Stimulated activated CD8-positive, alpha-beta memory T cell treated with anti-CD3 and anti-CD28 coated beads, Interleukin-4, amount 100 ng/mL, for 1 hour (primary cell): ENCODE measurements at places on chromosomes 2 and 18.

GRCh38 chr2:71785516-71785981, 332.2 kb downstream of the DYSF start:
- DNase-seq: no peak

- no peak for DNase-seq
Observed at GRCh38 chr18:72869226-72870185, 1.7 kb upstream of the NETO1 start.

DNA sequence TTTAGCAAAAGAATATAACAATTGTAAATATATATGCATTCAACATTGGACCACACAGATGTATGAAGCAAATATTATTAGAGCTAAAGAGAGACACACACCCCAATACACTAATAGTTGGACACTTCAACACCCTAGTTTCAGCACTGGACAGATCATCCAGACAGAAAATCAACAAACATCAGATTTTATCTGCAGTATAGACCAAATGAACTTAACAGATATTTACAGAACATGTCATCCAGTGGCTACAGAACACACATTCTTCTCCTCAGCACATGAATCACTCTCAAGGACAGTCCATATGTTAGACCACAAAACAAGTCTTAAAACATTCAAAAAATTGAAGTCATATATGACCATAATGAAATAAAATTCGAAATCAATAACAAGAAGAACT, 22.1 kb upstream of the EVA1A start:
- no peak for DNase-seq

DNA sequence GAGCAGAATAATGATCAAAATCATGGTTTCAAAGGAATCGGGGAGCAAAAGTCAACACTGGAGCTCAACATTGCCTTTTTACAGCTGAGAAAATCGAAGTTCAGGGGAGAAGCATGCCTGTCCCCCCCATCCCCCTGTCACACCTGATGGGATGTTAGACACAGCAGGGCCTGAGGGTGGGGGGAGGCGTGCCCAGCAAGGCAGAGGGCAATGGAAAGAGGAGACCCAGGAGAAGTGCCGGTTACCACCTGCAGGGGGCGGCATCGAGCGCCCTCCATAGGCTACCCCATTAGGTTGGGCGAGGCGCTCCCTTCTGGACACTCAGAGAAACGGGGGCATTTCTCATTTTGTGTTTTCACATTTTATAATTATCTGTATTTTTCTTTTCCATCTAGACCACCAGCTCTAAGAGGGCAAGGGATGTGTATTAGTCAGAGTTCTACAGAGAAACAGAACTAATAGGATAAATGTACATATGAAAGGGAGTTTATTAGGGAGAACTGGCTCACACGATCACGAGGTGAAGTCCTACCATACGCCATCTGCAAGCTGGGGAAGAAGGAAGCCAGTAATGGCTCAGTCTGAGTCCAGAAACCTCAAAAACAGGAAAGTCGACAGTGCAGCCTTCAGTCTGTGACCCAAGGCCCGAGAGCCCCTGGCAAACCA, 271.3 kb downstream of the LRATD1 start:
- DNase-seq: no peak

DNA sequence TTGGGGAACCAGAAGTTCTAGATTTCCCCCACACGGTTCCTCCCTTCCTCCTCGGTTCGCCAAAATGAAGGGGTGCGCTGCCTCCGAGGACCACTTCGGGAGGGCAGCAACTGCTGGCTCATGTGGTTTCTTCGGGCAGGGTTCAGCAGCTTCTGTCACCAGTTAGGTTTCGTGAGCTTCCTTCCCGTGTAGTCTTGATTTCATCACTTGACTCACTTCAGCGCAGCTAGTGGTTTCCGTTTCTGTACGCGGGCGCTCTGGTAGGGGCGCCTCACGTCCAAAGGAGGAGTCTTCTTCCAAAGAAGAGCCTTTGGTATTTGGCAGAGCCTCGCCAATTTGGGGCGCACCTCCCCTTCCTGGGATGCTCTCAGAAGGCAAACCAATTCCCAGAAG, 485 bp upstream of the GALNT3 start:
- peak; percentile 36 for DNase-seq

GRCh38 chr2:64015391-64015790, 3.8 kb downstream of the VPS54 start:
- no peak for DNase-seq

DNA sequence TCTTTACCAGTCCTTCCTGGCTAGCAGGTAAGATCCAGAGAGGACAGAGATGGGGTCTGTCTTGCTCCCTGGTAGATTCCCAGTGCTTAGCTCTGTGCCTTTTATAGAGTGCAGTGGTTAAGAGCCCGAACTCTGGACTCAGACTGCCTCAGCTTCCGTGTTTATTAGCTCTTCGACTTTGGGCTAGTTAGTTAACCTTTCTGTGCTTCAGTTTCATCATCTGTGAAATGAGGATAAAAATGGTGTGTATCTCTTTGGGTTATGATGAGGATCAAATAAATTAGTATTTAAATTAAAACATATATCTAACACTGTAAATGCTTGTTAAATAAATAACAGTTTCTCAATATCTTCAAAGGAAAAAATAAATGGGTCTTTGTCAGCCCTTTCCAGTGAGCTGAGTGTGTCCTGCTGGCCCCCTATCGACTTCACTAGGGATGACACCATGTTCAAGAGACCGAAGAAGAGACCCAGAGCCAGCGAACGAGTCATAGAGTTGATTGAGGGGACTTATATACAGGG, 38.2 kb downstream of the CERS6 start:
- DNase-seq: no peak

DNA sequence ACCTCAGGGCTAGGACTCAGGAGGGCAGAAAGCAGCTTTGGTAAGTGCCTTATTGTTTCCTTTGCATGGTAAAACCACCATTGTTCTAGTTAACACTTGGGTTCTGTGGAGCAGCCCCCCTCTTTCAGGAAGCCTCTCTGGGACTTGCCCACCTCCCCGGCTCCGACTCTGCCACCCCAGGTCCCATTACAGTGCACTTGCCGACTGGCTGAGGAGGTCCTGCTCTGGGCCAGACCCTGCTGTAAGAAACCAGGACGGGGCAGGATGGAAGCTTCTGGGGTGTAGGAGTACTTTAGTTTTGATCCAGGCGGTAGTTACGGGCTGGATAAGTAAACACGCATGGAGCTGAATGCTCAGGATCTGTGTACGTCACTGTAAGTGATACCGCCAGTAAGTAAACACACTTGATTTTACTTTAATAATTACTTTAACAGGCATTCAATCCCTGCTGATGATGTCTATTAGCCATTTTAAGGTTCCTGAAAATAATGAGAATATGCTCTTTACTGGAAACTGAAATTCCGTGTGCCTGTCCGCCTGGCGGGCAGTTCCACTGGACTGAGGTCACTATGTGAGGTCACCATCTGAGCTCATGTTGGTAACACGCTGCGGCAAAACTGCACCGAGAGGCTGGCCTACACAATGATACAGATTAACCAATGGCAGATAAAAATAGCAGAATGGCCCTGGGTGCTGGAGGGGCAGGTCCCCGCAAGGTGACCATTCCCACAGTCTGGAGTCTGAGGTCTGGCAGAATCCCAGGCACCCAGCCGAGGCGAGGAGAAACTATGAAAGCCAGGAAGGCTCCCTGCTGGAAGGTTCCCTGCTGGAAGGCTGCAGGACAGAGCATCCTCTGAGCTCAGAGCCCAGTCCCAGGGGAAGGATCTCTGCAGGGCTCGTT, 25.2 kb downstream of the HS1BP3 start:
- DNase-seq: no peak

- no peak for DNase-seq
Observed at GRCh38 chr2:177106212-177106611, 106.4 kb upstream of the HNRNPA3 start.

DNA sequence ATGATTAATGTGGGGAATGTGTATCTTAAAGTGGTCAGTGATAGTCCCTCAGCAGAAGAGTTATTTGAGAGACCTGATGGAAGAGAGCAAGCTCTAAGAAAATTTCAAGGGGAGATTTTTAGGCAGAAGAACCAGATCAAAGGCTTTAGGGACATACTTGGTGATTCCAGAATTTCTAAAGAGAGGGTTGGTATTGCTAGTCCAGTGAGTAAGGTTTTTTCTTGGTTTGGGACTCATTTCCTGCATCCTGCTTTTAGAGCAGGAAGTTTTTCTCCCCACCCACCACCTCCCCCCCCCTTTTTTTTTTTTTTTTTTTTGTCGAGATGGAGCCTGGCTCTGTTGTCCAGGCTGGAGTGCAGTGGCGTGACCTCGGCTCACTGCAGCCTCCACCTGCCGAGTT, 42.7 kb upstream of the DYSF start:
- DNase-seq: no peak

DNA sequence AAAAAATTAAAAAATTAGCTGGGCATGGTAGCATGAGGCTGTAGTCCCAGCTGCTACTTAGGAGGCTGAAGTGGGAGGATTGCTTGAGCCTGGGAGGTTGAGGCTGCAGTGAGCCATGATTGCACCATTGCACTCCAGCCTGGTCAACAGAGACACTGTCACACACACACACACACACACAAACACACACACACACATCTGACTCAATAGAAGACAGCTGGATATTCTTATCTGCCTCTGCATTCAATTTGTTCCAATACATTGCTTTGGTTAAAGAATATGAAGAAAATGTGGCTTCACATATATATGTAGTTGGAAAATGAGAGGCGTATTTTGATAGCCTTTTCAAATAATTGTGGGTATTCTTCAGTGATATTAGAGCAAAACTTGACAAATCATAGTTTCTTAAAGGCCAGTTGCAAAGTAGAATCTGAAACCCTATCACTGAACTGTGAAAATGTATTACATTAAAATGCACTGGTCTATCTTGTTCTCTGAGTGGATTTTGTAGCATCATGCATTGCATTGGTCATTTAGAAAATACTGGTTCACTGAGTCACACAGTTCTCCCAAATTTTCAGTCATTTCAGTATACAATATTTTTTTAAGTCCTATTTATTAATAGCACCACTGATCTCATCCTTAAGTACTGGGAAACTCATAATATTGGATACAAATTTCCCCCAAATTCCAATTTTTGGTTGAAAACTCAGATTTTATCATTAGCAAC, 140.9 kb downstream of the MCFD2 start:
- no peak for DNase-seq

DNA sequence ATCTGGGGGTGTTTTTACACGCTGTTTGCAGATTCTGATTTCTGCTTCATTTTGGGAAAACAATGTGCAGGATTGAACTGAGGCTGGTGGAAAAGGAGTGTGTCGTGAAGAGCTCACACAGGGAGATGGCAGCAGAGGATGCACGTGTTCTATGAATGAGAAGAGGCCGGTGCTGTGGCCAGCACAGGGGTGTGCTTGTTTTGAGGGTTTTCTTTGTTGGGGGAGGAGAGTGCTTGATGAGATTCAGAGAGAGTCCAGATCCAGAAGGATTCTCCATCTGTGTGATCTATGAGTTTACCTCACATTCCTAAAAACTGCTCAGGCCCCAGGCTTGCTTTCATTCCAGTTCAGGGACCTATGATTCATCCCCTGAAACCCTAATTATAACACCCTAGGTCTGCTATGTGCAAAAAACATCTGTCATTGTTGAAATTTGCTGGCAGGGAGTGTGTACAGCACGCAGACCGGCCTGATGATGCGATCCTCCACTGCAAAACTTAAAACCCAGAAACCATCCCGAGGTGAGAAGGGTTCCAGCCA, 12.1 kb downstream of the TGFA start:
- no peak for DNase-seq

DNA sequence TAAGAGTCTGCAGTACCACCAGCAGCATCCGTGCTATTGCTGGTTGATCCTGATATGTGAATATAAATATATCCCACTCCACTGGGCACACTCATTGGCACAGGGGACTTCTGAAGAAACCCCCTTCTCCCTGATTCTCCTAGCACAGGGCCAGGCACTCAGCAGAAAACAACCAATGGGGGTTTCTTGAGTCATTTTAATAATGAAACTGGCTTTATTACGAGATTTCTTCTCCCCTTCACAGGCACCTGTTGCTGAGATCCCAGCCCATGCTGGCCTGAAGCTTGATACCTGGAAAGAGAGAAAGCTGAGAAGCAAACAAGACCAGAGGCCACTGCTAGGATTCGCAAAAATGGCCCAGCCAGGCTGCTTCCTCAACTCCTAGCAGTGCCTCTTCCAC, 17.9 kb upstream of the CYRIA start:
- DNase-seq: no peak

- DNase-seq: no peak
Observed at GRCh38 chr18:69898241-69898861, 49.3 kb downstream of the CD226 start.

GRCh38 chr2:119230219-119231185, 6.9 kb downstream of the STEAP3 start:
- DNase-seq: no peak

DNA sequence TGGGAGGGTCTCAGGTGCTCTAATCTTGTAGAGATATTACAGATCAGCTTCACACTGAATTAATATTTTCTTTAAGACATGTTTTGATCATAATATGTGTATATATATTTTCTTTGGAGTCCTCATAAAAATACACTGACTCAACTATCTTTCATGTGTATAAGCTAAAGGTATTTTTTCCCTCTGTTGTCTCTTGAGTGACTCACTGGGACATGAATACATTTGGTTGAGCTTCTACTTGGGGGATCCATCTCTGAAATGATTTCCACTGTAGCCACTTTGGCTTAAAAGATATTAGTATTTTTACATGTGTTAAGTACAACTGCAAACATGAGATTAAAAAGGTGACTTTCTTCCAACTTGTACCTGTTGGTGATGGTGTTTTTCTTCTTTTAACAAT, 140.8 kb downstream of the TTN start:
- no peak for DNase-seq

GRCh38 chr2:217163987-217164386, 304.1 kb upstream of the TNP1 start:
- no peak for DNase-seq
